ENCODE measurements at places on chromosomes 5 and 9. TPM values are rescaled to one million over a fixed set of nuclear protein-coding genes. Genes with fewer than 3 reads are reported as not detected.

The PRXL2C gene
- total RNA-seq = 40.0 TPM

The PCDHGC3 gene
- 53.7 TPM for total RNA-seq

The CXCL14 gene
- total RNA-seq = 0.18 TPM

The CCDC171 gene
- total RNA-seq = 13.3 TPM

The PCDHB12 gene
- total RNA-seq = 0.18 TPM

The PTPRD gene
- 13.7 TPM for total RNA-seq

The OR1J2 gene
- total RNA-seq = not detected

The CCL27 gene
- not detected for total RNA-seq

The ALDH1A1 gene
- 8.8 TPM for total RNA-seq

The SPATA6L gene
- 1.2 TPM for total RNA-seq

The CORO2A gene
- 0.36 TPM for total RNA-seq

The LVRN gene
- not detected for total RNA-seq

The C6 gene
- 0.27 TPM for total RNA-seq

The OMD gene
- total RNA-seq = 0.33 TPM

The ROR2 gene
- 26.5 TPM for total RNA-seq

The SEMA6A gene
- total RNA-seq = 0.41 TPM

The ZFP37 gene
- 3.6 TPM for total RNA-seq

The CCDC69 gene
- 1.5 TPM for total RNA-seq

The PDGFRB gene
- total RNA-seq = 180 TPM

The IFNB1 gene
- total RNA-seq = not detected

The JAKMIP2 gene
- 1.4 TPM for total RNA-seq

The SPARC gene
- total RNA-seq = 5,653 TPM

The IGFBPL1 gene
- total RNA-seq = not detected

The DMRT3 gene
- not detected for total RNA-seq

The CYSRT1 gene
- total RNA-seq = 0.49 TPM

The ORM2 gene
- total RNA-seq = not detected

The LRRTM2 gene
- 3.6 TPM for total RNA-seq

The HMGCS1 gene
- 90.5 TPM for total RNA-seq

The SMIM33 gene
- total RNA-seq = not detected

The PCDHGA1 gene
- total RNA-seq = 0.90 TPM
